ENCODE measurements at places on chromosomes 7 and 10. TPM values are rescaled to one million over a fixed set of nuclear protein-coding genes. Genes with fewer than 3 reads are reported as not detected.

AS3MT gene
- 1.3 TPM for total RNA-seq

CPVL gene
- total RNA-seq: not detected

CHRM2 gene
- not detected for total RNA-seq

OR2A42 gene
- not detected for total RNA-seq

PPP1R17 gene
- not detected for total RNA-seq

CYP2C19 gene
- total RNA-seq: not detected

TCTN3 gene
- 38.5 TPM for total RNA-seq

ACTL6B gene
- total RNA-seq: not detected

HOXA6 gene
- total RNA-seq: not detected

SPDYE9 gene
- not detected for total RNA-seq

OR2A5 gene
- not detected for total RNA-seq

CYP2E1 gene
- total RNA-seq: not detected

GIMAP6 gene
- 0.32 TPM for total RNA-seq

All from cardiac atrium fibroblast (primary cell).